Cerebellum (tissue), 4 donors: ENCODE measurements at places on chromosomes 4 and X. TPM values are rescaled to one million over a fixed set of nuclear protein-coding genes. Genes with fewer than 3 reads are reported as not detected.

PNCK gene
- 21.0 TPM for total RNA-seq

RPS6KA6 gene
- 14.3 TPM for total RNA-seq

CCKAR gene
- total RNA-seq = not detected

TEX13C gene
- total RNA-seq = not detected

GRCh38 chrX:130999360-130999759, 58.8 kb upstream of the ARHGAP36 start:
- no peak for DNase-seq

- no peak for DNase-seq
These were observed 8.6 kb downstream of the MAGEA4 start for GRCh38 chrX:151921292-151921691.

DNA sequence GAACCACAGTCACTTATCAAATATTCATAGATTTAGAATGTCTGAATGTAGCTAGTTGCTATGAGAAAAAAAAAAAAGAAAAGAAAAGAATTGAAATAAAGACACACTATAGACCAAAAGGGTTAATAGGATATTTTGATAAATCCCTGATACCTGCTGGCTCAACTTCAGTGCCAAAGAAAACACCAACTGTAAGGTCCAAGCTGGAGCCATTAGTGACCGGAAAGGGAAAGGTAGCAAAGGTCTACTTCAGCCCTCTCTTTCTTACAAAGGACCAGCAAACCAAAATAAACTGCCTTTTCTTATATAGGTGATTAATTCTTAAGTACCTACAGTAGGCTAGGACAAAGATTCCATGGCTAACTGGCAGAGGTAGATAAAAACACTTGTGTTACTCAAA, 9.7 kb downstream of the CBR4 start:
- no peak for DNase-seq

- no peak for DNase-seq
These were observed 59.5 kb upstream of the RPA4 start for GRCh38 chrX:96824166-96824565.

DNA sequence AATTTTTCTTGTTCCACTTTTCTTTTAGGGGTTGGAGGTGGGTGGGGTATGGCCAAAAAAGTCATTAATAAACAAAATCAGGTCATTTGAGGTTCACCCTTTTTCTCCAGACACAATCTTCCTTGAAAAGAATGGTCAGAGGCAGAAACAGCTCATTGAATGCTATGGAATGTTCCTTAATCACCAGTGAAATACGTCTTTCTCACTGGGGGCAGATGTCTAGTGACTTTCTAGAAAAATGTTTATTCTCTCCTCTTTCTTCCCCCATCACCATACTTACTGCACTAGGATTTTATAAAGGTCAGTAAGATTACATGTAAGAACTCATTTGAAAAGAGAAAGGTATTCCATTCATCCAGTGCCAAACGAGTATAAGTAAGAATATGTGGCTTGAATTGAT, 44.5 kb downstream of the MGST2 start:
- DNase-seq = no peak

DNA sequence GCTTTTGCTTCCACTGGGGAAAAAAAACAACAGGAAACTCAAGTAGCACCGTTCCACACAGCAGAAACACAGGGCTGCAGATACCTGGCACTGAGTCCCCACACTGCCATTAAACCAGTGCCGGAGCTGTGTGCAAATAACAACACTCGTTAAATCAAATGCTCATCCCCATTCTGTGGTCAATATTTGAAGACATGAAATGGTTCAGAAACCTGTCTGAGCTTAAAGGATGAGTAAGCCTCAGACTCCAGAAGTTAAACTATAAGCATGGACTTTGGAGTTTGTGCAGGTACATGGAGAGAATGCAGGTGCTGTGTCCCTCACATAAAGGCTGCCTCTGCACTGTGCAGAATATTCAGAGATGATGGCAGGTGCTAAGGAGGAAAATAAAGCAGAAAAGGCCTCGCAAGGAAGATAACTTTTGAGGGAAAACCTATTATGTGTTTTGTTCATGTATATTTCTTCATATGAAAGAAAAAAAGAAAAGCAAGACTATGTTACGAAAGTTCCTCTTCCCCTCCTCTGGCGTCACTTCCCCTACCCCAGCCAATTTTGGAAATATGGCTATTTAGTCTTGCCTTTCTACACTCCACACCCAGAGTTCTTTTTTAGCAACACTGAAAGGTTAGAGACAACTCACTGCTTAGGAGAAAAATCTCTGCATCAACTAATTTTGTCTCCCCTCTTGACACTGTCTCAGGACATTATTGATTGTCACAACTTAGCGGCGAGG, 4.6 kb downstream of the MPP1 start:
- DNase-seq = no peak

DNA sequence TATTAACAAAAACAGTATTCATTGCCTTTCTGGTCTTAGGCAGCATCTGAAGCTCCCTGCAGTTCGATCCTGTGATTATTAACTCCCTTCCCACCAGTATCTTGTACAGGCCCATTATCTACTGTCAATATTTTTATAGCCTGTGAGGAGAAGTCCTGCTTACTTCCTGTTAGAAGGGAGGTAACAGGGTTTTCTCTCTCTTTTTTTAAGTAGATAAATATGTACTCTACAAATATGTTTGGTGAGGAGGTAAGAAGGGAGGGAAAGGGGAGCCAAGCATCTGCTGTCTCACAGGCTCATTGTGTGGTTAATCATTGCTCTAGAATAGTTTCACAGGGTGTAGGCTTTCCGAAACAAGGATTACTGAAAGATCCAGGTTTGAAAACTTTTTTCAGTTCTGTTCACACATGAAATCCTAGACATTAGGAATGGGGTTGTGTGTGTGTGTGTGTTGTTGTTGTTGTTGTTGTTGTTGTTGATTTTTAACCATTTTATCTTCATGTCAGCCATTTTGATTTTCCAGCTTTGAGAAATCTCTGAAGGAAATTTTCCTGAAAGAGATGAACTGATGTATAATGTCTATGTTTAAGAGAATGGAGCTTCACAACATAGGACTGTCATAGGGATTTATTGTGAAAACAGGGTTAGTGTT, 14.2 kb downstream of the ATOH1 start:
- no peak for DNase-seq

GRCh38 chr4:124427095-124427767, 285.3 kb downstream of the ANKRD50 start:
- no peak for DNase-seq
